ENCODE measurements at places on chromosomes 1 and 21.

DNA sequence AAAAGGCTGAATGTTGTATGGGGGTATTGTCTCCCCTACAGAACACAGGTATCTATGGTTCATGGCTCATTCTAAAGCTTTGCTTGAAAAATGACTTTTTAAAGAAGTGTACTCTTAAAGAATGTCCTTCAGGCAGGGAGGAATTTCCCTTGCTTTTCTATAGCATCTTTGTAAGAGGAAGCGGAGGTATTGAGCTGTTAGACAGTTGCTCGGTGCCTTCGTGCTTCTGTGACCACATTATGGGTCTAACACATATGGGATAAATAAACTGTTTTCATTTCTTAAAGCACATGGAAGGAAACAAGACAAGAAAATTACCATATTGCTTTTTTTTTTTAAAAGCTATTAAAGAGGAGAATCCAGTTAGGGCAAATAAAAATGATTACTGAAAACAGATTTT, 182.9 kb downstream of the NTNG1 start:
- no peak for DNase-seq

DNA sequence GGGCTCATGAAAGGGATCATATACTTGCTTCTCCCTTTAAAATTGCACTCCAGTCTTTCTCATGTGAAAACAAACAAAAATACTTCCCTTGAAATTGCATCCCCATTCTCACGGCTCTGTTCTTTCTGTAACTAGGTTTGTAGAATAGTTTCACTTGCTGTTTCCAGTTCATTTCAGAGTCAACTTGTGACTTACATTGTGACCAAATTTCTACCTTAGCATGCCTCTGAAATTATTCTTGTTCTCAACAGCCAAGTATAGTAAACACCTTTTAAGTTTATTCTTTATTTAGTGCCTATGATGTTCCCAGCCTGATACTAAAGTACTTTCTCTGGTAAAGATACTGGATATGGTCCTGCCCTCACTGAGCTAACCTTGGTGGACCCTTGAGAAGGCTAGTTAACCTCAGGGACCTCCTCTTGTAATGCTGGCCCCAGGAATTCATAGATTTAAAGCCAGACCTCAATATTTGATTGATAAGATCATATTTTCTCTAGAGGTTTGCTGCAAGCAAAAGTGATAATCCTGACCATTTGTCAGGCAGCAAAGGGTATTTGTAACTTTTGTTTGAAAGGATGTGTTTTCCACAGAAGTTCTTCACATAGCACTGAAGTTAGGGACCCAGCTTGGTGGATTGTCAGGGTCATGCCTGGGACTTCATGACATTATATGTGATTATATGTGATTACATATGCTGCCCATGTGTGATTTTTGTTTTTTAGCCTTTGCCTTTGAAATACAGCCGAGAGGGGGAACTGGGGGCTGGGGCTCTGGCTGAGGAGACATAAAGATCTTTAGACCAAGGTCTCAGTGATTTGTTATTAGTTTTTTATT, 29.6 kb downstream of the VANGL2 start:
- DNase-seq: no peak

- DNase-seq: no peak
These were observed 20.7 kb upstream of the RBM34 start for GRCh38 chr1:235181561-235182245.

DNA sequence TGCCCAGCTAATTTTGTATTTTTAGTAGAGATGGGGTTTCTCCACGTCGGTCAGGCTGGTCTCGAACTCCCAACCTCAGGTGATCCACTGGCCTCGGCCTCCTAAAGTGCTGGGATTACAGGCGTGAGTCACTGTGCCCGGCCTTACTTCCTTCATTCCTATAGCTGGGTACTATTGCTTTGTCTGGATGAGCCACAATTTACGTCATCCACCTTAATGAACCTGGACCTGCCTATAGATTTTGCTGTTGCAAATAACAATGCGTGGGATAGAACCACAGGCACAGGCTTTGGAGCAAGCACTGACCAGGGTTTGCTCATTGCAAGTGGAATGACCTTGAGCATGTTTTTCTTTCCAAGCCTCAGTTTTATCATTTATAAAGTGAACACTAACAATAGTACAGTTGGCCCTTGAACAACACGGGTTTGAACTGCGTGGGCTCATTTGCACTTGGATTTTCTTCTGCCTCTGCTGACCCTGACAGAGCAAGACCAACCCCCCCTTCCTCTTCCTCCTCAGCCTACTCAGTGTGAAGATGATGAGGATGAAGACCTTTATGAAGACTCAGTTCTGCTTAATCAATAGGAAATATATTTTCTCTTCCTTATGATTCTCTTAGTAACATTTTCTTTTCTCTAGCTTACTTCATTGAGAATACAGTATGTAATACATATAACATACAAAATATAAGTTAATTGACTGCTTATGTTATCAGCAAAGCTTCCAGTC, 33.3 kb upstream of the BECN2 start:
- no peak for DNase-seq

DNA sequence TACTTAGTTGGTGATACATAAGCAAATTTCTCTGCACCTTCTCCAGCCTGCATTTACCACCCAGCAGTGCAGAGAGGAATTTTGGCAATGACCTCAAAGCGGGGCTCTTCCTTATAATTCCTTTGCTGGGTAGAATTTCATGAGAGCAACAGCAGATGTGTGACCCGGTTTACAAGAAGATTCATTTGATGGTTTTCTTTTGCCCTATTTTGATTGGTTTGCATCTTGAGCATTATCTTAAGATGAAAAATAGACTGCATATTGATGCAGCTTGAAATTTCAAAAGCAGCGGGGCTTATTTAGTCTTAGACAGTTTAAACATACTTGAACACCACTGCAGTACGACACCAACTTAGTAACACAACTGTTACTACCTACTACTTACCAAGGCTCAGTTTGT, 378.9 kb downstream of the TTLL7 start:
- DNase-seq: no peak

DNA sequence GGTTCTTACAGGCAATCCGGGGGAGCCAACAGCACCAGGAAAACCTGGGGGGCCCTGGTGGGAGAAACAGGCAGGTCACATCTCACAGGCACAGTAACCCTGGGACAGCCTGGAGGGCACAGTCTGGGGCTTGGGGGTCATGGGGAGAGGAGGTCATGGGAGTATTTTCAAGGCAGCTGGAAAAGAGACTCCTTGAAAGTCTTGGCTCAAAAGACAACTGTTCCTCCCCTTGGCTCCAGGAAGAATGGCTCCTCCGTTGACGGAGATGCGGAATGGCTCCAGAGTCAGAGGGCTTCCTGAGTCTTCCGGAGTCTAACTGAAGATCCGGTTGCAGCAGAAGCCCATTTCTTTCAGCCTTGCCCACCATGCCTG, 25.9 kb upstream of the PEF1 start:
- no peak for DNase-seq

GRCh38 chr1:9281908-9282695, 10.6 kb upstream of the SPSB1 start:
- no peak for DNase-seq

DNA sequence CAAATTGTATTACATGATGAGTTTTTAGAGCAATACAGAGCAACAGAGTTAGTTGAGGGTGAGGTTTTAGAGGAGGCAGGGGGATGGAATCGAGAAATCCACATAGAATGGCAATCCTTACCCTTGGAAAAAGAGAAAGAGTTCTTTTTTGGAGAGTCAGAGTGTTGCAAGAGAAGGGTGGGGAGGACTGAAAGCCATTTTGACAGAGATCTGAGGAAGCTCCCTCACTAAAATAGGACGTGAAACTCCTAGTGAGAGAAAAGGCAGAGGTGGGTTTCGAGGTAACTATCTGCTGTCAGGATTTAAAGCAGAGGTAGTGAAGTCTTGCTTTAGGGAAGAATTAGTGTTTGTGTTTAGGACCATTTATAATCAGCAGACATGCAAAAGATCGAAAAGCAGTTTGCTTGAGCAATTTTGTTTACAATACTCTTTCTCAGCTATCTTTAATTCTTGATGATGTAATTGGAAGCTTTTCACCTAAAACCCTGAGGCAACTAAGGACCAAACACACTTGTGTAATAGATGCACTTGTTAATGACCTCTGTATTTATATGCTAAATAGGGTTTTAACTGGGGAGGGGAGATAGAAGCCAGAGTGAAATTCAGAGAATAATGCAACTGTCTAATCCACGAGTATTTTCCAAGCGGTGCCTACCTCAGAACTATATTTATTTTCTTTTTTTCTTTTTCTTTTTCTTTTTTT, 20.0 kb downstream of the ADAMTS5 start:
- no peak for DNase-seq

GRCh38 chr1:208149776-208150514, 94.2 kb downstream of the PLXNA2 start:
- peak; percentile 70 for DNase-seq

- DNase-seq: no peak
These were observed 37.8 kb downstream of the LRRC53 start for GRCh38 chr1:74474585-74474984.

DNA sequence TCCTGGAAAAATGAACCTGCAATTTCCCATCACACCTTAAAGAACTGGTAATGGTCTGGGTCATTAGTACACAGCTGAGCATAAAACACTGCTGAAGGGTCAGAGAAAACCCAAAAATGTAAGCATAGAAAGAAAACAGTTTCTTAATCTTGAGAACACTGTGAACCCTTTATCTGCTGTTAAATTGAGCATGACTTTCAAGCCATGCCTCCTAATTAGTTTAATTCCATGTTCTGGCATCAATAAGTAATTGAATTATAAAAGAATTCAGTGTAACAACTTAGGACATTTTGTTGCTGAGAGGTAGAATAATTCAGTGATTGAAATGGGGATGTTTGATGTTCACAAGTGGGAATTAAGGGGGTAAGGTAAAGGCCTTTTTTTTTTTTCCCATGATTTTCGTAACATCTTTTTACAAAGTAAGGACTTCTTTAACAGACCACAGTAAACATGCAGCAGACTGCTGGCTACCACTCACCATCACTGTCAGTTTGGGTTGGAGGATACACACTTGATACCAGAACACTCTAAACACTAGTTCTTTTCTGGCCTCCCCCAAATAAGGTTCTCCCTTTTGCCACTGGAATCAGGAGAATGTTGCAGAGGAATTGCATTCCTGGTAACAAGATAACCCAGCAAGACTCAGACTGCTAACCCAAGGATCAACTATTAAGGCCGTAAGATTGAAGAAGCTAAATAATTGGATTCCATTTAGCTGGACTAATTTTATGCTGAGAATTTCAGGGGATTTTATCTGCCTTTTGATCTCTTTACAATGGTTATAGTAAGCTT, 3.0 kb downstream of the RWDD3 start:
- no peak for DNase-seq

DNA sequence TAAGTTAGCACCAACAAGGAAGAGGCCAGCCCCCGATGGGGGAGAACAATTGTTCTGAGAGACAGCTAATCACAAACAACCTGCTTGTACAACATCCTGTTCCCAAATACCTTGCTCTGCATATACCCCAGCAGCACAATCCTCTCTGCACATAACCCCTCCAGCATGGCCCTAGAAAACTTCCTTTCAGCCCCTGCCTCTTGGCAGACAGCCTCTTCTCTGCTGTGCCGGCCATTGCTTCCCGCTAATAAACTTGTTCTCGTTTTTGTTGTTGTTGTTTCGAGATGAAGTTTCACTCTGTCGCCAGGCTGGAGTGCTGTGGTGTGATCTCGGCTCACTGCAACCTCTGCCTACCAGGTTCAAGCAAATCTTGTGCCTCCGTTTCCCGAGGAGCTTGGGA, 392.7 kb downstream of the SMYD3 start:
- DNase-seq: no peak

- no peak for DNase-seq
These were observed 160.8 kb downstream of the DISP1 start for GRCh38 chr1:222975472-222976122.

- DNase-seq: no peak
These were observed 38.7 kb downstream of the HS2ST1 start for GRCh38 chr1:86953167-86953566.

DNA sequence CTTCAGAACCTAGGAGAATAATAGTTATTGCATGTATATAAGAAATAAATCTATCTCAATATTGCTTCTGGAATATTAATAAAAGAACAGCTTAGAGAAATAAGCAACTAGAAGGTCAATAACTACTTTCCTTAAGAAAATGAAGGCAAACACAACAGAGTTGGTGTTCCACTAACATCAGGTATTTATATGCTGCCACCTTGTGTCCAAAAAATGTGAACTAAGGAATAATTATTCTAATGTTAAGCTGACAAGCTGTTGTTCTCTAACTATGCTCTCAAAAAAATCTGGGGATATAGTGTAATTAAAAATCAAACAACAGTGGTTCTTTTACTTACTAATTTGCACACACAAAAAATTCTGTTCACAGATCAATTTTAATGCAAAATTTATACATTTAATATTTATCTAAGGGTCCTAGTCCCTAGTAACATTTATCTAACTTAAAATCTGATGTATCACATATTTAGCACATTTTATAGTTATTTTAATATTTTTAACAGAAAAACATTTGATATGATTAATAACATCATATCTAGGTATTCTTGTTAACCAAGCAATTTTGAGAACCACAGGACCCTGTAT, 39.6 kb downstream of the UCHL5 start:
- DNase-seq: peak; percentile 61

GRCh38 chr21:45454926-45455673, 50.1 kb downstream of the COL18A1 start:
- no peak for DNase-seq

DNA sequence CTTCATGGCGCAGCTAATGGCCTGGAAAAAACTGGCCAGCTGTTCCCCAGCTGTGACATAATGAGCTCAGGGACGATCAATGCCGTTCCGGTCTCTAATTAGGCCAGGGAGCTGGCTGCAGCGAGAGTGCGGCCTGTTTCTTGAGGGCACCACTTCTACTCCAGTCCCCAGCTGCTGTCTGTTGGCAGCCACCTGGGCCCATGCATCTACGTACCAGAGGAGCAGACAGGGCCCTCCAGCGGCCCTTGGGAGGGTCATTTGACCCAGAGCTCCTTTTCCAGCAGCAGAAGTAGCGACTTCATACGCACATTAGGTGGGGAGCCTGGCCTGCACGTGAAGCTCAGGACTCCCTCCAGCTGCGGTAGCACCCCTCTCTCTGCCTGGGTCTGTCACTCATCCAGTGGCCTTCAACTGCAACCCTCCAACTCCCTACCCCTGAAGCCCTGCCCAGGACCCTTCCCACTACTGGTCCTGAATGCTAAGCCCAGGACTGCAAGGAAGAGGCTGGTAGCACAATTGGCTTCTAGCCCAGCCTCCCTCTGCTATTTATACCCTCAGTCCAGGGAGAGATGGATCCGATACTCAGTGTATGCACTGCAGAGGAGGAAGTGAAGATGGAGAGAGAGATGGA, 9.1 kb upstream of the GPR61 start:
- DNase-seq: peak; percentile 23

DNA sequence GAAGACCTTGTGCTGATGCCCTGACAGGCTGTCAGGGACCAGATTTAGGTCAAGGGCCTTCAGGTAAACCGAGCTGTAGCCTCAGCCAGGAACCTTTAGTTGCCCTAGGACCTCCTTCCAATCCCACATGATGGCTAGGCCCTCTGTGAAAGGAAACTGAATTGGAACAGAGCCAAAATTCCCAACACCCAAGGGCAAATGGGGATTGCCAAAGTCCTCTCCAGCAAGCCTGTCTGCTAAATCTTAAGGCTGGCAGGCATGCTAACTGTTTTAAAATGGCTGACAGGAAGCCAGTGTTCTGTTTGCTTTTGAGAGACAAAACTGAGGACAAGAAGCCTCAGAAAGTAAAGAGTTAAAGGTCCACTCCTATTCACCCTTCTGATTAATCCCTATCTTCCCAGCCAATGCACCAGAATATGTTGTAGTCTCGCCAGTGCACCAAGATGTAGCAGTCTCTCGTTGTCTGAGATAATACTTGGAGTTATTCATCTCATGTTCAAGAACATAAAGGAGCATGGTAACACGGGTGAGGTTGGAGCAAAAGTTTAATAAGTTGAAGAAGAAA, 35.1 kb downstream of the MSTO1 start:
- no peak for DNase-seq

Data from NCI-H1436 (cell line).